ENCODE measurements at places on chromosomes 12 and 14.

- DNase-seq = peak; percentile 53
These were observed 94.6 kb upstream of the MUCL1 start for GRCh38 chr12:54759751-54760150.

DNA sequence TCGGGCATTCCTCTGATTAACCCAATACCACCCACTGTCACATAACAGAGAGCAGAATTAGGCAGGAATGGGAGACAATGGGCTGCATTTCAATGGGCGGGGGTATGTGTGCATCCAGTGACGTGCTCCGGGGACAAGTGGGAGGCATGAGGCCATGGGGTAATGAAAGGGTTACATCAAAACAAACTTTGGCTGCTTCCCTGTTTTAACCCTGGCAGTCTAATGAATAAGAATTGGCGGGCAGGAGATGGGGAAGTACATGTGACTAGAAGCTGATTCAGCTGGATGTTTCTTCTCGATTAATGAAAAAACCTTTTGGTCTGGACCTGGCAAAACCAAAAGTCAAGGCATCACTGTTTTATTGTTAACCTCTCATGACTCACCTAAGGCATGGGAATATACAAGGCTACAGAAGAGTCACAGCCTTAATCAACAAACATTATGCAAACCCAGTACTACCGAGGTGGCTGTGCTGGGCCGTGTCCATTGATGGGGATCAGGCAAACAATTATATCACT is 44.2 kb downstream of the SOCS2 start:
- DNase-seq = no peak

GRCh38 chr12:53738406-53739213 is 11.4 kb upstream of the CALCOCO1 start:
- DNase-seq = no peak

DNA sequence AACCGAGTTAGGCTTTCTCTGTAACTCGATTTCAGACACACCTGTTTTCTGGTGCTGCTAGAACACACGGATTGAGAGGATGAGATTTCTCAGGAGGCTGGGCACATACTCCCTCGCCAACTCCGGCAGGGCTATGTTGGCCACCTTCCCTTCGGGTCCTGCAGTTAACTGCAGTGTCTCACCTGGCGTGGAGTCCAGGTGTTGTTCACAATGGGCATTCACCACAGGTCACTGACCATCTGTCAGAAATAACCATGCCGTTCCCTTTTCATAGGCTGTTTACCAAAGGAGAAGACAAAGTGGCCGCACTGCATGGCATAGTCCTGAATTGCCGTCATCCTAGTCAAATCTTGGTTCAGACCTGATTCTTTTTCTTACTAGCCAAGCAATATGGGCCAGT is 5.5 kb upstream of the KCNH3 start:
- DNase-seq = no peak

DNA sequence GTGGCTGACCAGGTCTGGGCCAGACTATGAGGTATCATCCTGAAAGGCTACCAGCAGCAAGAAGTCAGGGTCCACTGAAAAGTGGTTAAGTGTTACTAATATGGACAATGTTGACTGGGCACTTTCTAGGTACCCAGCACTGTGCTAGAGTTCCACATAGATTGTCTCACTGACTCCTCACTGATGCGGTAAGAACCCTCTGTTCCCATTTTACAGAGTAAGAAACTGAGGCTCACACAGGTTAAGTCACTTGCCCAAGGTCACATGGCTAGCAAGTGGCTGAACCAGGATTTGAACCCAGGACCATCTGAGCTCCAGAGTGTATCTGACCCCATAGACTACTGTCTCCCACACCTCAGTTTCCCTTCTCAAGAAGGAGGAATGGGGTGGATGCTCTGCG is 4.6 kb upstream of the CCDC85C start:
- DNase-seq = no peak

GRCh38 chr14:101230851-101231550 is 327.5 kb upstream of the RTL1 start:
- DNase-seq = no peak

GRCh38 chr12:21296751-21297406 is 37.8 kb downstream of the SLCO1A2 start:
- peak; percentile 15 for DNase-seq

DNA sequence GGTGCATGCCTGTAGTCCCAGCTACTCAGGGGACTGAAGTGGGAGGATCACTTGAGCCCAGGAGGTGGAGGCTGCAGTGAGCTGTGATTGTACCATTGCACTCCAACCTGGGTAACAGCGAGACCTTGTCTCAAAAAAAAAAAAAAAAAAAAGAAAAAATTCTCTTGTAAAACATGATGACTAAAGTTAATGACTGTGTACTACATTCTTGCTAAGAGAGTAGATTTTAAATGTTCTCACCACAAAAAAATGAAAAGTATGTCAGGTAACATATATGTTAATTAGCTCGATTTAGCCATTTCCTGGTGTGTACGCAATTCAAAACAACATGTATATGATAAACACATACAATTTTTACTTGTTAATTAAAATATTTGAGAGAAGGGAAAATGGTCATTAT is 480.7 kb upstream of the RGS6 start:
- DNase-seq = no peak

DNA sequence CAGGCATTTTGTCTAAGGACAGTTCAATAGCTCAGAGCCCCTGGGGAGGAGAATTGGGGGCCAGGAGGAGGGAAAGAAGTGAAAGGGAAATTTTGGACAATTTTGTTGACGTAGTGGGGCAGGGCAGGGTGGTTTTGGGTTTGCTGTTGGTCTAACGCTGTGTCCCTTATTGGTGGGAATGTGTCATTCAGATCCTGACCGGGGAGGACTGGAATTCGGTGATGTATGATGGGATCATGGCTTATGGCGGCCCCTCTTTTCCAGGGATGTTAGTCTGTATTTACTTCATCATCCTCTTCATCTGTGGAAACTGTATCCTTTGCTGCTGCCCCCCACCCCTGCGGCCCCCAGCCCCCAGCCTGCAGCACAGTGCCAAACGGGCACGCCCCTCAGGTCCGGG is 212.1 kb upstream of the FKBP4 start:
- no peak for DNase-seq

All from erythroblast (primary cell).